ENCODE measurements at places on chromosomes 12 and 14. TPM values are rescaled to one million over a fixed set of nuclear protein-coding genes. Genes with fewer than 3 reads are reported as not detected.

Gene ACVRL1
- total RNA-seq = not detected

Gene ARHGAP9
- total RNA-seq = 0.69 TPM

Gene INHBC
- total RNA-seq = not detected

Gene ABCB9
- total RNA-seq = 3.2 TPM

Gene CMA1
- not detected for total RNA-seq

- DNase-seq = no peak
These were observed 624.9 kb upstream of the TBX3 start for GRCh38 chr12:115308918-115309317.

GRCh38 chr12:129067491-129067890, 214.2 kb downstream of the GLT1D1 start:
- no peak for DNase-seq

- DNase-seq = no peak
These were observed 18.6 kb downstream of the JAG2 start for GRCh38 chr14:105150026-105150367.

DNA sequence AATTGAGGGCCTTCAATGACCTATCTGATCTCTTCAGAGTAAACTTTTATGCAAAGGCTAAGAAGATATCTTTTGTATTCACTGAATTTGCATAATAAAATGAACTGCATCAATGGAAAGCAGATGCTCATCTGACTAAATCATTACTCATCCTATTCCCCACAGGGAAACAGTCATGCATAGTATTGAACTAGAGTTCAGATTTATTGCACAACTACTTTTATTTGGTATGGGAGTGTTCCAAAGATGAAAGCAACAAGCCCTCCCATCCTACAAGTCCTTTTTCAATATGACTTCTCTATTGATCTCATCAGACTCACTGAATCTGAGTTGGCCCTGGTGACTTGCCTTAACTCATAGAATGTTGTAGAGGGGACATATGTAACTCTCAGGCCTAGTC, 159.8 kb downstream of the KITLG start:
- DNase-seq = peak; percentile 84

GRCh38 chr12:89470741-89471509, 53.7 kb downstream of the GALNT4 start:
- peak; percentile 47 for DNase-seq

DNA sequence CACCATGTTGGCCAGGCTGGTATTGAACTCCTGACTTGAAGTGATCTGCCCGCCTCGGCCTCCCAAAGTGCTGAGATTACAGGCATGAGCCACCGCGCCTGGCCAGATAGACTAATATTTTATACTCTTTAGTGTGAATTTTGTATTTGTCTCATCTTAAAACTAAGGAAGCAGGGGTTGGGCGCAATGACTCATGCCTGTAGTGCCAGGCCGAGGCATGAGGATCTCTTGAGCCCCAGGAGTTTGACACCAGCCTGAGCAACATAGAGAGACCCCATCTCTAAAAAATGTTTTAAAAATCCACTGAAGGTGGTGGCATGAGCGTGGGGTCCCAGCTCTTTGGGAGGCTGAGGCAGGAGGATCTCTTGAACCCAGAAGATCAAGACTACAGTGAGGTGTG, 9.0 kb downstream of the DYNC1H1 start:
- peak; percentile 22 for DNase-seq

GRCh38 chr12:91250273-91250665, 67.7 kb upstream of the DCN start:
- no peak for DNase-seq

DNA sequence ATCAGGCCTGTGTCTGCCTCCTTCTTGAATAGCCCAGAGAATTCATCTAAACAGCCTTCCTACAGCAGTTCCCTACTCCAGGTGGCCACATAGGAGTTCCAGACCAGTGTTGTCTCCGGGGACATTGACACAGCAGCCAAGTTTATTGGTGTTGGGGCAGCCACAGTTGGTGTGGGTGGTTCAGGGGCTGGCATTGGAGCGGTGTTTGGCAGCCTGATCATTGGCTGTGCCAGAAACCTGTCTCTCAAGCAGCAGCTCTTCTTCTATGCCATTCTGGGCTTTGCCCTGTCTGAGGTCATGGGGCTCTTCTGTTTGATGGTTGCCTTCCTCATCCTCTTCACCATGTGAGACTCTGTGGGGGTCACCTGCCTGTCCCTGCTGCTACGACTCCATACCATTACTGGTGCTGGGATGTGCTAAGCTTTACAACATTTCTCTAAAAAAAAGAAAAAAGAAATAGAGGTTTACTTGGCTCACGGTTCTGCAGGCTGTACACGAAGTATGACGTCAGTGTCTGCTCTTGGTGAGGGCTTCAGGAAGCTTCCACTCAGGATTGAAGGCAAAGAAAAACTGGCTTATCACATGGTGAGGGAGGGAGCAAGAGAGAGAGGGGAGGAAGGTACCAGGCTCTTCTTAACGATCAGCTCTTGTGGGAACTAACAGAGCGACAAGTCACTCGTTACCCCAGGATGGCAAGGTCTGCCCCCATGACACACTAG, 57.5 kb downstream of the CHST11 start:
- DNase-seq = no peak

GRCh38 chr12:105995961-105996431, 142.8 kb downstream of the NUAK1 start:
- no peak for DNase-seq

DNA sequence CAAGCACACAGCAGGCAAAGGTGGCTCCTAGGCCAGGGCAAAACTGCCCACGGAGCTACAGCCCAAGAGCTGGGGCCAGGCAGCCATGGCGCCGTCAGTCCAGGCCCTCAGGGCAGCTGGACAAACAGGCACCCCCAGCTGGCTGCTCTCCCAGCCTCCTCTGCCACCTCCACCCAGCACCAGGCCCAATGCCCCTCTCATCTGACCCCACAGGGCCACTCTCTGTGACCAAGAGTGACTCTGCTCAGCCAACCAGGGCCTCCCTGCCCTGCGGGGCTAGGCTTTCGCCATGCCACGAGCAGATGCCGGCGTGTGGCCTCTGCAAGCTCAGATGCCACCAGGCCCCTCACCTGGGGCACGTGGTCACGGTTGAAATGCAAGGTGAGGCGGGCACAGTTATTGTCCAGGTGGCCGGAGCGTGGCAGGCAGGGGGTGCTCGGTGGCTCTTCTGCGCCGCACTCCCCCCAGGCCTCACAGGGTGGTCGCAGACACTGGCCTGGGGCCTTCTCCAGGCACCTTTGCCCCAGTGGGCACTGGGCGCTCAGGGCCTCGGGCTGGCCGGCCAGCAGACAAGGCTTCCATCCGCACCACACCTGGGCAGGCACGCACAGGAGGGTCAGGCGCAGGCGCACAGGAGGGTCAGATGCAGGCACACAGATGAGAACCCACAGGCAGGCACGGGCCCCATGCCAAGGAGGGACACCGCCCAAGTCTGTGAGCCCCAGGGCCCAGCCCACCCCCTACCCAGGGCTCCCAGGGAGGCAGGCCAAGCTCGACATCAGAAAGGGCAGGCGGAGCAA, 23.0 kb downstream of the JAG2 start:
- no peak for DNase-seq

DNA sequence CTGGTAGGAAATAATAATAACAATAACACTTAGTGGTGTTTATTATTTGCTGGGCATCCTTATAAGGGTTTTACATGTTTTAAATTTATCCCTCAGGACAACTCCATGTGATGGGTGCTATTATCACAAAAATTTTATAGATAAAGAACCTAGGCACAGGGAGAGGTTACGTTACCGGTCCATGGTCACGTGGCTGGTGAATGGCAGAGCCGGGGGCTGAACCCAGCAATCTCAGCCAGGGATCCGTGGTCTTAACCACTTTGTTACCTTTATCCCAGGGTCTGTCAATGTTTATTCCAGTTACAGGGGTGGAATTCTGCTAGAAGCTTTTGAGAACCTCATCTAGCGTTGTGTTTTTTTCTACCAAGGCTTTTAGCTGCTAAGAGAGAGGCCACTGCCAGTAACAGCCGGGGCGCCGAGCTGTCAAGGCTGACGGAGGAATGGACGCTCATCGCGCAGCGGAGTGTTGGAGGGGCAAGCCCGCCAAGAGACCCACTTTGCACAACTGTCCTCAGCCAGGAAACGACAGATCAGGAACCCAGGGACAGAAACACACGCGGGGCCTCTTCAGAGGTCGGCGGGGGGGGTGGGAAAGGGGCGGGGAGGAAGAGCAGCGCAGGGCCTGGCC, 418 bp downstream of the AMN1 start:
- no peak for DNase-seq

DNA sequence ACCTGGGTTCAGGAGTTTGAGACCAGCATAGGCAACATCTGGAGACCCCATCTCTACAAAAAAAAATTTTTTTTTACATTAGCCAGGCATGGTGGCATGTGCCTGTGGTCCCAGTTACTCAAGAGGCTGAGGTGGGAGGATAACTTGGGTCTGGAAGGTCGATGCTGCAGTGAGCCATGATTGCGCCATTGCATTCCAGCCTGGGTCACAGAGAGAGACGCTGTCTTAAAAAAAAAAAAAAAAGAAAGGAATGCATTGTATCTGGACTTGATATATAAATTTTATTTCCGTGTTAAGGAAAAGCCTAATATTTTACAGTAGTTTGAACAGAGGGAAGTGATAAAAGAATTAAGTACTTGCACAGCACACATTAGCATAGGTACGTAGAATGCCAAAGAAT, 97.2 kb downstream of the ZC3H14 start:
- DNase-seq = peak; percentile 18

DNA sequence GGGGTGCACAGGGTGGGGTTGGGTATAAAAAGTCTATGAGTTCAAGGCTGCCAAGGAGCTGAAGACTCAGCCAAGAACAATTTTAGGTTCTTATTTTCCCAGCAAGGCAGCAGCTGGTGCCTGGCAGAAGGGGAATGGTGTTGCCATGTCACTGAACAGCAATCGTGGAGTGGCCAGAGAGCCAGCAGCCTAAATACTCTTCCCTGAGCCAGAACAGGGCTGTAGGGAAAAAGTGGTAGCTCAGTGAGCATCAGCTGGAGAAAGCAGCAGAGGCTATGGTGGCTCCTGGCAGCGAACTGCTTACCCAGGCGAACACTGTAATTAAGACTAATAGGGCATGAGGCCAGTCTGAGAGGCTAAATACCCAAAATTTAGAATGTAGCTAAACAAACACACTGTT, 334.9 kb downstream of the RMST start:
- DNase-seq = no peak

DNA sequence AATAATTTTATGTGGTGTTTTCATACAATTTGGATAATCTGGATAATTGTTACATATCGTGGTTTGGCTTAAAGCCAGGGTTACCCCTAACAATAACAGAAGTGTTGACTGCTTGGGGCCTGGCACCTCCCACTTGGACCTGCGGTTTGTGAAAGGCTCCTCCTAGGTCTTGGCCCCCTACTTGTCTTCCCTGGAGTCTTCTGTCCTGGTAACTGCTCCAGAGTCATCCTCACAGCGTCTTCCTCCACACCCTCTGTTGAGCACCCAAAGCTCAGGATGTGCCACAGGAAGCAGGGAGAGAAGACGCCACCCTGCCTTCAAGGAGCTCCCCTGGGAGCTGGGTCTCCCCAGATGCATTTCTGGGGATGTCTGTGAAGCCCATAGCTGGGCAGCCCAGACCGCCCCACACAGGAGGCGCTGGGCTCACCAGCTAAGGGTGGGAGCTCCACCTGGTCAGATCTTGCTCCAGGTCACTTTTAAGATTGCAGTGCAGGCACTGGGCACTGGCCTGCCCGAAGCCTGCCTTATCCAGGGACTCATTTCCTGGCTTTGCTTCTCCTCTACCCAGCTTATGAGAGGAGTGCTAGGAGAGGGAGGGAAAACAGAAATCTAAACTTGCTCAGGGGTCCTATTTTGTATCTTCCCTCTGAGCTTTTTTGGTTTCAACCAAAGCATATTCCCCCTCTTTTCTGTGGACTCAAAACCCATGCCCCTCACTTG, 98.2 kb downstream of the ZFP36L1 start:
- DNase-seq = peak; percentile 82

- DNase-seq = peak; percentile 64
These were observed 939 bp downstream of the NPC2 start for GRCh38 chr14:74491956-74492775.

DNA sequence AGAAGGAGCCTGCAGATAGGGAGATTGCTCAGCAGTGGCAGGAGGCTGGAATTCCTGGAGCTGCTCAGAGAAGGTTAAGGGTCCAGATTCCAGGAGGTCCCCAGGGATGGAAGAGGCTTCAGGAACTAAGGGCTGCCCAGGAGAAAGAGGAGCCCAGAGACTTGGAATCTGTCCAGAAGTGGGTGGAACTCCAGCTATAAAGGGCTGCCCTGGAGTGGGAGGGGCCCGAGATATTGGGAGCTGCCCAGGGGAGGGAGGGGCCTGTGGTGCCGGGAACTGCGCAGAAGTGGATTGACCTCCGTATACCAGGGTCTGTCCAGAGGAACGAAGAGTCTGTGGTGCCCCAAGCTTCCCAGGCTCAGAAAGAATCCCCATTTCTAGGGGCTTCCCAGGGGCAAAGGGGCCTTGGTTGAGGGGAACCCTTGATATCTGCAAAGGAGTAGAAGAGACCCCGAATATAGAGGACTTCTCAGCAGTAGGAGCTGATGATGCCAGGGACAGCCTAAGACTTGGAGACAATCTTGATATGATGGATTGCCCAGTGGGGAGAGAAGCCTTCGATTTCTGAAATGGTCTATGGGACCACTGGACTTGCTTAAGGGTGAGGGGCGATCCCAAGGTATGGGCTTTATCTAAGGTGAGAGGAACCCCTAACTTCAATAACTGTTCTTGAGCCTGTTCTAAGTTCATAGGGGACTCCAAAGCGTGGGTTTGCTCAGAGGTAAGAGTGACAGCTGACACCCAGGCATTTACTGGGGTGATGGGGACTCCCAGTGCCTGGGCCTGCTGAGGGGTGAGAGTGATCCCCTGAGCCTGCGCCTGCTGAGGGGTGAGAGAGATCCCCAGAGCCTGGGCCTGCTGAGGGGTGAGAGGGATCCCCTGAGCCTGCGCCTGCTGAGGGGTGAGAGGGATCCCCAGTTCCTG, 45.0 kb downstream of the FAM186A start:
- DNase-seq = peak; percentile 13

DNA sequence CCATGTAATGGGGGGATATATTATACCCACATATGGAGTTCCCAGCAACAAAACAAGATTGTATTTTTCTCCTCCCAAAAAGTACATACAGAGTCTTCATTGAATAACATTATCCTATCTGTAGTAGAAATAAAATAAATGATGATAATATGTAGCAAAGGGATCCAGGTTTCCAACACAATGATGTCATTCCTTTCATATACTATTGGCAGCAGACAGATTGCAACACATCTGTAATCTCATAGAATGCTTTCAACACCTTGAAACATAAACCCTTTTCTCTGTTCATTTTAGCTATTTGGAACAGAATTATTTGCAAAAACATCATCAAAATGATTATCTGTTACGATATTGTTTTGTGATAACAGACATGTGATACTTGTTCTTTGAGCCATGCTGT, 317.6 kb downstream of the DPF3 start:
- DNase-seq = peak; percentile 21

- DNase-seq = peak; percentile 6
These were observed 42.7 kb upstream of the ALX1 start for GRCh38 chr12:85237327-85237726.

DNA sequence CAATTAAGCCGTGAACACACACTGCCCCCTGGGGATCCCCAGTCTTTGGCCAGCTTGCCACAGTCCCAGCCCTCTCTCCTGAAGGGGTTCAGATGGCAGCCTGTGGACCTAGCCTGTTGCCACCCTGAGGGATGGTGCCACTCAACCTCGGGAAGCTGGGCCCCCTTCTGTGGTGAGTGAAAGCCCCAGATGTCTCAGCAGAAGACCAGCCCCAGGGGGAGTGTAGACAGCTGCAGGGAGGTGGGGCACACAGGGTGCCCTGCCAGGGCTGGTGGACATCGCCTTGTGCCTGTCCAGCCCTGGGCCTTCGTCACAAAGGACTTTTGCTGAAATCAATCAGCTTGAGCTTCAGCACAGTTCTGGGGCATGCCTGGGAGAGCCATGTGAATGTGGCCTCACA, 32.4 kb downstream of the C14orf132 start:
- DNase-seq = no peak

Data from MCF 10A (cell line).